ENCODE measurements at places on chromosomes 7 and 10. TPM values are rescaled to one million over a fixed set of nuclear protein-coding genes. Genes with fewer than 3 reads are reported as not detected.

OR2A1 gene
- not detected for polyA plus RNA-seq

SUFU gene
- 7.8 TPM for polyA plus RNA-seq

VAX1 gene
- polyA plus RNA-seq: not detected

CHRM2 gene
- polyA plus RNA-seq: not detected

GIMAP2 gene
- 47.0 TPM for polyA plus RNA-seq

MASTL gene
- 0.65 TPM for polyA plus RNA-seq

SFTPA1 gene
- not detected for polyA plus RNA-seq

FAM180A gene
- not detected for polyA plus RNA-seq

NEUROG3 gene
- polyA plus RNA-seq: not detected

PIK3CG gene
- 17.9 TPM for polyA plus RNA-seq

CYP3A4 gene
- not detected for polyA plus RNA-seq

WIPF3 gene
- polyA plus RNA-seq: not detected

PAX2 gene
- not detected for polyA plus RNA-seq

PON1 gene
- not detected for polyA plus RNA-seq

NCOA4 gene
- polyA plus RNA-seq: 72.1 TPM

DNA sequence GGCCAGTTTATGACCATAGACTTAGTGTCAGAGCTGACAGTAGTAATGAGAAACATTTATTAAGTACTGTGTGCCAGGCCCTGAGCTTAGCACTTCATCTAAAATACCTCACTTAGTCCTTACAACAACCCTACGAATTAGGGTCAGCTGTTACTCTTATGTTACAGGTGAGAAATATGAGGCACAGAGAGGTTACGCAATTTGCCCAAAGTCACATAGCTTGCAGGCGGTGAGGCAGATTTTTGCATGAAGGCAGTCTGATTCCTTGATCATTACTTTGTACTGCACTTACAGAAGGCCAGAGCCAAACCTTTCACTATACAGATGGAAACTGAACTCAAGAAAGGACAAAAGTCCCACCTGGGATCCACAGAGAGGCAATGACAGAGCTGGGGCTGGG lies 10.2 kb downstream of the CDH23 start:
- no peak for DNase-seq
- no peak overlapping the region for H3K4me3 ChIP-seq
- no peak overlapping the region for H3K27ac ChIP-seq
- H3K27me3 ChIP-seq: no peaks in the 10 kb centered on the region
- no peaks in the 10 kb centered on the region for H3K36me3 ChIP-seq
- H3K4me1 ChIP-seq: no peaks in the 10 kb centered on the region

GRCh38 chr10:129213256-129213655 lies 253.8 kb upstream of the MGMT start:
- no peak for DNase-seq
- H3K4me3 ChIP-seq: no peak overlapping the region
- no peaks in the 10 kb centered on the region for H3K36me3 ChIP-seq

DNA sequence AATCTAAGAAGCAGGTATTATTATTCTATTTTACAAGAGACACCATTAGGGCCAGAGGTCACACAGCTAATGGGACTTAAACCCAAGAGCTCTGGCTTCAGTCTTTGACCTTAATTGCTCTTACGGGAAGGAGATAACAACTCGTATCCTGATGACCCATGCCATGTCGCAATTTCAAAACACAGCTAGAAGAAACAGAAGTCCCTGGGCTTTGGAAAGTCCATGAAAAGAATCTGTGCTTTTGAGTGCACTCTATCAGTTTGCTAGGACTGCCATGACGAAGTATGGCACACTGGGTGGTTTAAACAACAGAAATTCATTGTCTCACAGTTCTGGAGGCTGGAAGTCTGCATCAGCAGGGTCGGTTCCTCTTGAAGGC lies 247.8 kb upstream of the AOAH start:
- no peaks in the 10 kb centered on the region for H3K27me3 ChIP-seq
- H3K4me1 ChIP-seq: peaks cover 47% of the 10 kb centered on the region
- H3K4me3 ChIP-seq: no peak overlapping the region

- H3K27ac ChIP-seq: no peak overlapping the region
- no peak overlapping the region for H3K4me3 ChIP-seq
- H3K4me1 ChIP-seq: no peaks in the 10 kb centered on the region
- H3K27me3 ChIP-seq: no peaks in the 10 kb centered on the region
These were observed 21.9 kb downstream of the DPY19L1 start for GRCh38 chr7:35015346-35015859.

DNA sequence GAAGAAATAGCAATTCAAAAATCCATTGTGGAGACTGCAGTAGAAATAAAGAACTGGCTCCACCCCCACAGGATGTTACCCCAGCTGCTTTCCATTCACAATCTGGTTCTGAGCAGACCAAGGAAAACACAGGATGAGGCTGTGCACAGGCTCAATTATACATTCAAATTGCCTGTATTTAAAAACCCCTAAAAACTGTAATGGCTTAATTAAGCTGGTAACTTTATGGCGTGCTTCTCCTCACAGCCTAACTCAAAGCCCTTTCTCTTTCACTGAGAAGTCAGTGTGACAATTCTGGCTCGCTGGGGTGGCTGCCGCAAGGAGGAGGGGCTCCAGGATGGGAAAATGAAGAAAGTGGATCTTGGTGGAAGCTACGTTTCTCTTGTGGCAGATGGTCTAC lies 1191.1 kb downstream of the SORCS1 start:
- no peak for DNase-seq

- no peak overlapping the region for H3K27ac ChIP-seq
- DNase-seq: no peak
- no peaks in the 10 kb centered on the region for H3K4me1 ChIP-seq
- H3K4me3 ChIP-seq: no peak overlapping the region
These were observed 166.5 kb upstream of the GNAI1 start for GRCh38 chr7:79968077-79968648.

DNA sequence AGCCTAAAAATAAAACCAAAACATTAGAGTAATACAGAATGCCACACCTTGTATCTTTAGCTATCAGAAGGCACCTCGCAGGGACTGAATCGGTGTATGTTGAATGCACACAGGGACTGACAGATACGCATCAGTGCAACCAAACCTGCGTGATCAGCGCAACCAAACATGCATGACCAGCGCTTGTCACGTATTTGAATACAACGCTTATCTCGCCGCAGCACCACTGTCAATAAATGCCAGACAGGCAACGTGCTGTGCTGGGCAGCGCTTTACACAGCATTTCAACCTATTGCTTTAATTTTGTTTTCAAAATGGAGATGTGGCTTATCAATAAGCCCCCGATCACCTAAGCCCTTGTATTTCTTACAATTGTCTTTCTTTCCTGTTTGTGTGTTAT lies 242.4 kb downstream of the SFMBT2 start:
- no peak overlapping the region for H3K4me3 ChIP-seq
- H3K4me1 ChIP-seq: no peaks in the 10 kb centered on the region
- no peaks in the 10 kb centered on the region for H3K27me3 ChIP-seq

GRCh38 chr10:117320050-117320665 lies 55.1 kb downstream of the PDZD8 start:
- no peak overlapping the region for H3K27ac ChIP-seq
- no peaks in the 10 kb centered on the region for H3K4me1 ChIP-seq
- DNase-seq: no peak

GRCh38 chr10:102384053-102384452 lies 11.5 kb upstream of the NFKB2 start:
- H3K4me1 ChIP-seq: peaks cover 10% of the 10 kb centered on the region
- H3K36me3 ChIP-seq: peaks cover 42% of the 10 kb centered on the region
- H3K27ac ChIP-seq: no peak overlapping the region
- no peaks in the 10 kb centered on the region for H3K27me3 ChIP-seq
- DNase-seq: no peak

DNA sequence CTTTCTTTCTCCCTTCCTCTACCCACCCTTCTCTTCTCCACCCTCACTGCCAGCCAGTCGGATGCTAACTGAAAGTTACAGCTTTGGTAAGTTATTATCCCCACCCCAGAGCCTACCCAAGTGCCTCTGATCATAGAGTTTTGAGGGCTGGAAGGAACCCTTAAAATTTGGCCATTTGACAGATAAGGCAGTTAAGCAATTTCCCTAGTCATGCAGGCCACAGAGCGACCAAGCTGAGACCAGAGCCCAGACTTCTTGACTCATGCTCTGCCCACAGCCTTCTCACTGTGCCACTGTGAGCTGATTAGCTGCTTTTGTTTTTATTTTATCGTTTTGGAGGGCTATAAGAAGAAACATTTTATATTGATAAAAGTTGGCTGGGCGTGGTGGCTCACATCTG lies 17.2 kb downstream of the SAP25 start:
- H3K27ac ChIP-seq: peak overlapping the region; percentile 58
- H3K27me3 ChIP-seq: no peaks in the 10 kb centered on the region
- peak; percentile 66 for DNase-seq
- no peak overlapping the region for H3K4me3 ChIP-seq
- no peaks in the 10 kb centered on the region for H3K36me3 ChIP-seq

DNA sequence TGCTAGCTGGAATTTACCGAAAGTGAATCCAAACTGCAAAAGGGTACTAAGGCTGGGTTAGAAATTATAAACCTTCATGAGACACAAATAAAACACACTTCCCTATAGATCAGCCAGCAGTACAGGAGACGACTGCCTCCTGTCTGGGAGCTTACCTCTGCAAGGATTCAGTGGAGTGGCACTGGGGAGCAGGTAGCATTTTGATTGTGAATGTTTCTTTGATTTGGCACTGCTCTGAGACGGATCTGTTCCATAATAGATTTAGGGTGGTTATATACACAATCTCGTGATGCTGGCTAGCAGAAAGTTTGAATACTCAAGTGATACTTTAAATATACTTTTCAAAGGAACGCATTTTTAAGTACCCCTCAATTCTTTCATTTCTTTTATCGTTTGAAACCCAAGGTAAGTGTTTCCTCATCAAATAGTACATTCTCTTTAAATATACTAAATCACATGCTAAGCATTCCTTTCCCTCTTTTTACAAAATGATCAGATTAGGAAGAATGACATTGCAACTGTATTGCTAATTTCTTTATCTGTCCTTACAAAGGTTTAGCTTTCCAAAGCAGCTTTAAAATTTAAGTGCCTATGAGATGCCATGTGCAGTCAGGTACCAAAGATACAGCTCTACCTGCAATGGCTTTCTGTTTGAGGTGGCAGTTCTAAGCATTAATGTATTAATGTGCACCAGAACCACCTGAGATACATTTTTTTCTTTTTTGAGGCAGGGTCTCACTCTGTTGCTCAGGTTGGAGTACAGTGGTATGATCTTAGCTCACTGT lies 20.6 kb upstream of the CHCHD3 start:
- no peak overlapping the region for H3K27ac ChIP-seq
- DNase-seq: no peak
- no peaks in the 10 kb centered on the region for H3K4me1 ChIP-seq
- H3K36me3 ChIP-seq: no peaks in the 10 kb centered on the region
- no peak overlapping the region for H3K4me3 ChIP-seq
- no peaks in the 10 kb centered on the region for H3K27me3 ChIP-seq

DNA sequence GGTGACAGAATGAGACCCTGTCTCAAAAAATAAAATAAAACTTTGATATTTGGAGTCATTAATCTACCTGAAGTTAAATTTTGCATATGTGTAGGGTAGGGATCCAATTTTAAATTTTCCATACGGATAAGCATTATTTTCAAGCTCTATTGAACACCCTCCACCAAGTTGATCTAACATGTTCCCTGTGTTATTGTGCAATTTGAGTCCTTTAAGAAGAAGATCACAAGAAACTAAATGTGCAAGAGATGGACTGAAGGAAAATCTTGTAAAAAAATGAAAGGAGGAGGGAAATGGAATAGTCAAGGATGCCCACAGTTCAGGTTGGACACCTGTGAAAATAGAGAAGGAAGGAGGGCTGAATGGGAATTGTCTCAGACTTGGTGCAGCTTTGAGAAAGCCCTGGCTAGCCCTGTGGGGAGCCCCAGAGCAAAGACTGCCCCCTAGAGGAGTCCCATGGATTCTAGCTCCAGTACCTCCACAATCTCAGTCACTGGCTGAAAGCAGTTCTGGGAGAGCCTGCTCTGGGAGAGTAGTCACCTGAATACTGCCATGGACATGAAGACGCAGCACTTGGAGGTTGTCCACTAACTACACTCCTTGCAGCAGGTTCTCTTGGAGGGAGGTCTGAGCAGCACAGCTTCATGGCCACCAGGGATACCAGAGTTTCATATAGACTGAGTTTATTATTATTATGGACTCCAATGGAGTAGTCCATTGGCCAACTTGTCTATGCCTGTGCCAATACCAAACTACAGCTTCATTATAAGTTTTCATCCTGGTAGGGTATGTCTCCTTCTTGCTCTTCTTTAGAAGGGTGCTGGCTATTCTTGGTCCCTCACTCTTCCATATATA lies 5.7 kb upstream of the TIAL1 start:
- H3K4me1 ChIP-seq: peaks cover 5% of the 10 kb centered on the region
- no peak overlapping the region for H3K27ac ChIP-seq
- DNase-seq: peak; percentile 46
- H3K4me3 ChIP-seq: no peak overlapping the region
- no peaks in the 10 kb centered on the region for H3K27me3 ChIP-seq

DNA sequence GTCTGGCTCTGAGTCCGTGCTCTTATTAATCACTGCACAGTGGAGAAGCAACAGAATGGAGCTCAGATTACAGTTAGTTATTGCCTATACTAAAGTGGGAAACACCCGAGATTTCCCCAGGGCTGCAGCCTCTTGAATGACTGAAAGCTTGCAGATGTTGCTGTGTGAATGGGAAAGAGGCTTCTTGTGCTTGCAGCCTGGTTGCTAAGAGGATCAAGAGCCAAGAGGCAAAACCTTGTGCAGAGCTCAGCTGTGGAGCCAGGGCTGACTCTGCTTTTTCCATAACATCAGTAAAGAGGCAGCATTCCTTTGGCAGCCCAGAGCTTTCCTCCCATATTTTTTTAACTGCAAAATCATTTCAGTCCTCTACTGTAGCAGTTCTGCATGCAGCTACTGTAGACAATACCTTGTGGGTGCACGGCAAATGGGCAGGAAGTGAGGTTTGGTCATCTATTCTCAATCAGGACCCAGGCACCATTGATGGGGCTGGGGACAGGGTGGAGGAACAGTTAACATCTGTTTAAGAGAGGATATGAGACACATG lies 86.5 kb downstream of the RALA start:
- peaks cover 6% of the 10 kb centered on the region for H3K36me3 ChIP-seq
- H3K27ac ChIP-seq: no peak overlapping the region
- no peak for DNase-seq
- H3K4me1 ChIP-seq: no peaks in the 10 kb centered on the region

DNA sequence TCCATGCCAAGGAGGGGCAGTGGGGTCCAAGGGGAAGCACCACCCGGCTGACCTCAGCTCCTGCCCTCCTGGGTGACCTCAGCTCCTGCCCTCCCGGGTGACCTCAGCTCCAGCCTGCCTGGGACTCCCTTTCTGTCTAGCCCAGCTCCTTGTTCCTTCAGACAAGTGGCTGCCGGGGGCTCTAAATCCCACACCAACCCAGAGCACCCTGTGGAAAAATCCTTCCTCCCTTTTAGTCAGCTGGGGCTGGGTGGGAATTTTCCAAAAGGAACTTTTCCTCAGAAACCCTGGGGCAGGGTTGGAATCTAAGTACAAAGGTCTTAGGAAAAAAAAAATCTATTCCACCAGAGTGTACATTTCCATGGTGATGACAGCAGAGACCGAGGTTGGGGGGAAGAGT lies 36.3 kb downstream of the AKR1B1 start:
- H3K27ac ChIP-seq: no peak overlapping the region
- no peaks in the 10 kb centered on the region for H3K36me3 ChIP-seq
- no peak overlapping the region for H3K4me3 ChIP-seq
- no peak for DNase-seq

GRCh38 chr10:21285742-21286331 lies 239.6 kb downstream of the SKIDA1 start:
- no peaks in the 10 kb centered on the region for H3K36me3 ChIP-seq
- no peak overlapping the region for H3K4me3 ChIP-seq
- DNase-seq: no peak
- no peaks in the 10 kb centered on the region for H3K27me3 ChIP-seq
- H3K4me1 ChIP-seq: no peaks in the 10 kb centered on the region
- H3K27ac ChIP-seq: no peak overlapping the region

GRCh38 chr7:153047079-153047959 lies 287.8 kb downstream of the ACTR3B start:
- no peak overlapping the region for H3K27ac ChIP-seq
- H3K27me3 ChIP-seq: no peaks in the 10 kb centered on the region
- no peak overlapping the region for H3K4me3 ChIP-seq
- H3K4me1 ChIP-seq: no peaks in the 10 kb centered on the region
- H3K36me3 ChIP-seq: no peaks in the 10 kb centered on the region
